Calu3 (cell line): ENCODE measurements at places on chromosomes 4 and X. TPM values are rescaled to one million over a fixed set of nuclear protein-coding genes. Genes with fewer than 3 reads are reported as not detected.
A peak's percentile ranks its signal among the peaks of the same experiment; 100 is the strongest.

DNA sequence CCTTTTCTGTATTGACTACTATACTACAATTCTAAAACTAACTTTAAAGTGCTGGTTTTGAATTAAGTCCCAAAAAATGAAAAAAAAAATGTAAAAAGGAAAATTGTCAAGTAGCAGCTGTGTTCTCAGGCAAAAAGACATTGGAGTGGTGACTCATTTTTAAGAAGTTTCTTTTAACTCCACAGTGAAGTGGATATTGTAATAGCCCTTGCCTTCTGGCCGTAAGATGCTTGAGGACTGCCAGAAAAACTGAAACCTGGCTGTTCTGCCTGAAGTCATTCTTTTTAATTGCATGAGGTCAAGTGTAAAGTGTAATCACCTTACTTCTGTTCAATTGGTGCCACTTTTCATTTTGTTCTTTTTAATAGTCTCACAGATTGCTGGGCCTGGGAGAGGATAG is 28.9 kb downstream of the SPANXD start:
- DNase-seq: no peak

GRCh38 chr4:164807611-164808010 is 53.7 kb downstream of the SMIM31 start:
- no peak for DNase-seq

- DNase-seq: peak; percentile 4
Observed at GRCh38 chrX:84865113-84865512, 138.6 kb upstream of the APOOL start.

GRCh38 chr4:87657525-87657924 is 7.4 kb downstream of the DMP1 start:
- DNase-seq: no peak

- DNase-seq: no peak
Observed at GRCh38 chr4:173684223-173684622, 154.2 kb upstream of the HAND2 start.

GRCh38 chr4:61773655-61774245 is 573.6 kb downstream of the ADGRL3 start:
- no peak for DNase-seq

GRCh38 chrX:15204130-15204751 is 65.6 kb downstream of the ASB9 start:
- no peak for DNase-seq

- DNase-seq: no peak
Observed at GRCh38 chr4:185004562-185005218, 13.6 kb upstream of the HELT start.

- DNase-seq: no peak
Observed at GRCh38 chr4:110850461-110851442, 227.9 kb upstream of the PITX2 start.

- DNase-seq: no peak
Observed at GRCh38 chr4:161936625-161937550, 226.9 kb downstream of the FSTL5 start.

DNA sequence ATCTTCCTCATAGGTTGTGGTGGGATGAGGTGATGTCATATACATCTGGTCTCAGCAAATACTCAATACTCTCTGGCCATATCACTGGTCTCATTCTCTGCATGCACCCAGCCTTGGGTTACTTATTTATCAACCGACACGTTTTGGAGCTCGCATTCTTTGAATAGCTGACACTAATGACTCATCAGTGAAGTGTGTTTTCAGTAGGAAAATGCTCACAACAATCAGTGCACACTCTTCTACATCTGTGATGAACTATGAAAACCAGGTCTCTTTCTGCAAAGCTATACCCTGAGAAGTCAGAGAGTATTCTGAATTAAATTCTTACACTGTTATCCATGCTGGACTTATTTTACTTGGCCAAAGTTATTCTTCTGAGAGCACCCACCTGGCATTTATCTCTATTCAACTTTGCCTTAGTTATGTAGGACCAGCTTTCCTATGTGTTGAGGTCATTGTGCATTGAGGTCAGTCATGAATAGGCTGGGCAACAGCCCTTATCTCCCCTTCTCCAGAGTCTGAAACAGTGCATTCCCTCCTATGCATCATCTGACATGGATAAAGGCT is 58.7 kb upstream of the DHX15 start:
- peak; percentile 51 for DNase-seq

- DNase-seq: no peak
Observed at GRCh38 chrX:54819201-54819600, 11.7 kb downstream of the MAGED2 start.

DNA sequence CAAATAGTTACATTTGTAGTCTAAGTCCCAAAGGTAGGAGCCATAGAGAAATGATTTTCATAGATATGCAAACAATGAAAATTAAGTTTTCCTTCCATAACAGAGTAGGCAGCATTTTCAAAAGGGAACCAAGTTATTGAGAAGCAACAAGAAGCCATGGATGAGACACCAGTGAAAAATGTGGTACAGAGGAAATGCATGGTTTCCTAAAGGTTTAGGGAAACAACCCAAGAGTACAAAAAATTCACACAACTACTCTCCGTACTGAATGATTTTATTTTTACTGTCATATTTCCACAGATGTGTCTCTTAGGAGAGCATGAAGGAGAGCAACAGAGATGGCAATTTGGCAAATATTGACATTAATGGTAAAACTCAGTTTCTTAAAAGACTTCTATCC is 1408.9 kb upstream of the PCDH7 start:
- DNase-seq: no peak

DNA sequence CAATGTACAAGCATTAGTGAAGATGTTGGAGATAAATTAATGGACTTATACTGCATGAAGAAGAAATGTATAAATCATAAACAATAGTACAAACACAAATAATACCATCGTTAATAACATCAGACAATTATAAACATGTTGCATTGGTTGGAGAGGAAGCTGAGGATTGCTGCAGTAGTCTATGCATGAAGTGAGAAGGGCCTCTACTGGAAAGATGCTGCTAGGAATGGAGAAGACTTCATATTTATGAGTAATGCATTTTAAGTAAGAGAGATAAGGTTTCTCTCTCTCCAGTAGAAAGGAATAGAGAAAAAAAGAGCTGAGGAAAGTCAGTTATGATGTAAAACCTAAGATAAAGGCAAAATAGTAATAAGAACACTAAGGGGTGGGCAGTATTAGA is 247.8 kb downstream of the GRID2 start:
- DNase-seq: no peak

DNA sequence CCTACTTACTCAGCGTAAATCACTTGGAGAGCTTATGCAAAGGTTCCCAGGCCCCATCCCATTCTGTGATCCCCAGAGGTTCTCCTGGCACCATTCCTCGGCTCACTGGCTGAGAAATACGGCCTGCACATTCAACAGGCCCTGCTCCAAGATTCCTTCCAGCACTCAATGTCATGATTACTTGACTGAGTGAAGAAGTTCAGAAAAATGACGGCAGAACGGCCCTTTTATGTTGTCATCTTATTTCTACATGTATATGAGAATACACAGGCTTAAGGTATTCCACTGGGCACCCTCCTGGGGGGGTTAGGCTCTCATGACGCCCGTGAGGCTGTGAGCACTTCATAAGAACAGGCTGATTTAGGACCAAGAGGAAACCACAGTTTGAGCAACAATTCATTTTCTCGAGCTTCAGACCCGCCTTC is 190.6 kb downstream of the NSUN7 start:
- DNase-seq: no peak

DNA sequence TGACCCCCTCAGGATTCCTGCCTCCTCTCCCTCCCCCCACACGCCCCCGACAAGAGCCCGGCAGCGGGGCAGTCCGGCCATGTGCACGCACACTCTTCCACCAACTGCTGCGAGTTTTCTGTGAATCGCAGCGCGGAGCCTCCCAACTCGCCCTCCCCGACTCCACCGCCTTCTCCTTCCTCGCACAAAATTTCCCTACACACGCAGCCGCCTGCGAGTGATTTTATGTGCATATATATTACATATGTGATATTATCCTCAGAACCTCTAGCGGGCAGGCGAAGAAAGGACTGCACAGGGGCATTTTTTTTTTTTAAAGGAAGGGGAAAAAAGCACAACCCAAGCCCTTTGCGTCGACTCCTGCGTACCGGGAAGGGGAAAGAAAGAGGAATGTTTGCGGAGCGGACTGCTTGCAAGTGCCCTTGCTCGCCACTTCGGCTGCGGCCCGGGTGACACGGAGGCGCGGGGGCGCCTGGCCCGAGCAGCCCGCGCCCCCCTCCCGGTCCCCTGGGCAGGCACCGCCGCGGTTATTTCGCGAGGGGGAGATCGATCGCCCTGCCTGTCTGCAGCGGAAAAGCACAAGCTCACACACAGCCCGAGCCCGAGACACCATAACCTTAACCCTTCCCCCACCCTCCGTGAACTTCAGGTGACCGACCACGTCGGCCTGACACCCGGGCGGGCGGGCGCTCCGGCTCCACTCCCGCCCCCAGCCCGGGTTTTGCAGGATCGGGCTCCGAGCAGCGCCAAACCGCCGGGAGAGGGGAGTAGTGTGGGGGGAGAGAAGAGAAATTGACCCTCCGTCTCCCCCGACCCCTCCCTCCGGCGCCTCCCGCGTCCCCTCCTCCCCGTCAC is 2.3 kb downstream of the ZNF827 start:
- peak; percentile 74 for DNase-seq

DNA sequence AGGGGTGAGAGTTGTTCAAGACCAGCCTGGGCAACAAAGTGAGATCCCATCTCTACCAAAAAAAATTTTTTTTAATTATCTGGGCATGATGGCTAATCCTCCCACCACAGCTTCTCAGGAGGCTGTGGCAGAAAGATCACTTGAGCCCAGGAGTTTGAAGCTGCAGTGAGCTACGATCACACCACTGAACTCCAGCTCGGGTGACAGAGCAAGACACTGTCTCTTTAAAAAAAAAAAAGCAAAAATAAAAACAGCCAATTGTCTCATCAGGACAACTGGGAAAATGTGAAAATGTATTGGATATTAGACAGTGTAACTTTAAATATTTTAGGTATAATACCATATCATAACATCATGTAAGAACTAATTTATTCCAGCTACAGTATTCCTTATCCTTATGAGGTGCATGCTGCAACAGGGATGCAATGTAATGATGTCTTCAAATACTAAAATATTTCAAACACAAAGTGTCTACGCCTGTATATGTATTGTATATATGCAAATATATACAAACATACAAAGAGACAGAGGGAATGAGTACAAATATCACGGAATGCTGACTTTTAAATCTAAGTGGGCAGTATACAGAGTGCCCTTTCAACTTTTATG is 17.2 kb downstream of the FAM13A start:
- DNase-seq: no peak

DNA sequence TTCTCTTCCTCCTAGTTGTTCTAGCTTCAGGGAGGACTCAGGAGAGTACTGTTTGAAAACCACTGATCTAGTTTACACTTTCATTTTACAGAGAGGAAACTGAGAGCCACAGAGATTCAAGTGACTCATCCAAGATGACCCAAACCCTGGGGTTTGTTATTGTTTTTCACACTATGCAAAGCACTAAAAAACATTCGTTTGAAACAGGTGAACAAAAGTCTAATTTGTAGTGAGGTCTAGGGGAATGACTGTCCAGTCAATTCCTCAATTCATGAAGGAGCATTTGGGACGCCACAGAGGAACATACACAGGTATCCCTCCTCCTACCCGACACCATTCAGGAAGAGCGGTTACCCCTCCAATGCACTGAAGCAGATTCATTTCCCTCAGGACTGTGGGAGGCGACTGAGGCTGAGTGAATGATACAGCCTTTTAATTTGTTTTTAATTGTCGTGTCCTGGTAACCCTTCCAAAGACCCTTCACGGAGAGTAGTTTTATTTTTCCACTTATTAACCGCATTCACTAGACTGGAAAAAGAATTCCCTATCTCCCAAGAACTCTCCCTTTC is 30.3 kb downstream of the TLR10 start:
- no peak for DNase-seq

DNA sequence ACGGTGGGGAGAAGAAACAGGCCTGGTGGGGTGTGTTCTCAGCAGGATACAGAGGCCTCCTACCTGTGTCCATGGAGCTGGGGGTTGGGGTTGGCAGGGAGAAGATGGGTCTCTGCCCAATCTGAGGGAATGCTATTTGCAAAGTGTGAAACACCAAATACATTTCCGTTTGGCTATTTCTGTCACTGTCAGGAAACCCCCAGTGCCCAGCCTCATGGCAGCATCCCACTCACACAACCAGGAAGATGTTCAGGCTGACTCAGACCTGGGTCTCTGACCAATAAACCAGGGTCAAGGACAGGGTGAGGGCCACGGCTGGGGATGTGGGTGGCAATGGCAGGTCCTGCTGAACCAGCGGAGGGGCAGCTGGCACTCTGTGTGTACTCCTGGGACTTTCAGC is 41.3 kb downstream of the BCOR start:
- DNase-seq: no peak

- peak; percentile 54 for DNase-seq
Observed at GRCh38 chr4:16083241-16084191, at the start of gene PROM1. Gene PROM1, minus strand, starts transcription at chr4:16084023. Its CDS starts 8,117 bp downstream, at chr4:16075906.

GRCh38 chrX:81259714-81260395 is 58.0 kb downstream of the SH3BGRL start:
- no peak for DNase-seq

DNA sequence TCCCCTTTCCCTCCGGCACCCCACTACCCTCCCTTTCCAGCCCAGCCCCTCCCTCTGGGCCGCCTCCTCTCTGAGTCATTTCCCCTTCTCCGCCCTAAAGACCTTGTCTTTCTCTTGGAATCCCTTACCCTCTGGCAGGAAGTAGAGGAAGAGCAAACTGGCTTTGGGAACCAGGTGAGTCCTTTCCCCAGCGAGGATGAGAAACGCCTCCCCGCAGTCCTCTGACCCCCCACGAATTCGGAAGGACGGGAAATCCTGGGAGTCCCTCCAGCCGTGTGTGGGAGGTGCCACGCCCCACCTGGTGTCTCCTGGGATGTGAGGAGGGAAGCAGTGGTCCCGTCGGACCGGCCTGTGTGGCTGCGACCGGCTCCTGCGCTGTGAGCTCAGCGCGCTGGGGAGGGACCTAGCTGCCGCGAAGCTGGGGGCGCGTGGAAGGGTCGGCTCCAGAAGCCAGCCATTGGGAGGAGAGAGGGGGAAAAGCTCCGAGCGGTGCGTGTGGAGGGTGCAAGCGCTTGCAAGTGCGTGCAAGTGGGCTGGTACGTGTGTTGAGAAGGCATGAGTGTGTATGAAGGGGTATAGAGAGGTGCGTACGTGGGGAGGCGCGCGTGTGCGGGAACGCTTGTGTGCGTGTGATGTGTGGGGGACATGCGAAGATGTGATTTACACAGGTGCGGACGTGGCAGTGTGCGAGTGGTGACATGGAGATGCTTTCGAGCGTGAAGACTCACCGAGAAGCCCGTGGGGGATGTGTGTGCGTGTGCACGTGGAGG is 46.3 kb downstream of the TEX13B start:
- DNase-seq: peak; percentile 21

TXK gene
- total RNA-seq: 2.8 and 4.6 TPM in 2 replicates

GUCY1B1 gene
- total RNA-seq: 19.3 TPM in 2 replicates

GPC4 gene
- total RNA-seq: 21.8 and 26.2 TPM in 2 replicates

CYSLTR1 gene
- total RNA-seq: not detected in 2 replicates

LDB2 gene
- not detected in 2 replicates for total RNA-seq

S100G gene
- not detected in 2 replicates for total RNA-seq

MAGEB2 gene
- not detected in 2 replicates for total RNA-seq

NAA11 gene
- total RNA-seq: not detected in 2 replicates

NDP gene
- 0.86 and 1.5 TPM in 2 replicates for total RNA-seq

NPY2R gene
- total RNA-seq: not detected in 2 replicates
